ENCODE measurements at places on chromosomes 6 and 20. TPM values are rescaled to one million over a fixed set of nuclear protein-coding genes. Genes with fewer than 3 reads are reported as not detected.

GRM1 gene
- polyA plus RNA-seq, result not detected

GRCh38 chr20:59007665-59008511 is 834 bp upstream of the CTSZ start:
- peak; percentile 93 for DNase-seq

DNA sequence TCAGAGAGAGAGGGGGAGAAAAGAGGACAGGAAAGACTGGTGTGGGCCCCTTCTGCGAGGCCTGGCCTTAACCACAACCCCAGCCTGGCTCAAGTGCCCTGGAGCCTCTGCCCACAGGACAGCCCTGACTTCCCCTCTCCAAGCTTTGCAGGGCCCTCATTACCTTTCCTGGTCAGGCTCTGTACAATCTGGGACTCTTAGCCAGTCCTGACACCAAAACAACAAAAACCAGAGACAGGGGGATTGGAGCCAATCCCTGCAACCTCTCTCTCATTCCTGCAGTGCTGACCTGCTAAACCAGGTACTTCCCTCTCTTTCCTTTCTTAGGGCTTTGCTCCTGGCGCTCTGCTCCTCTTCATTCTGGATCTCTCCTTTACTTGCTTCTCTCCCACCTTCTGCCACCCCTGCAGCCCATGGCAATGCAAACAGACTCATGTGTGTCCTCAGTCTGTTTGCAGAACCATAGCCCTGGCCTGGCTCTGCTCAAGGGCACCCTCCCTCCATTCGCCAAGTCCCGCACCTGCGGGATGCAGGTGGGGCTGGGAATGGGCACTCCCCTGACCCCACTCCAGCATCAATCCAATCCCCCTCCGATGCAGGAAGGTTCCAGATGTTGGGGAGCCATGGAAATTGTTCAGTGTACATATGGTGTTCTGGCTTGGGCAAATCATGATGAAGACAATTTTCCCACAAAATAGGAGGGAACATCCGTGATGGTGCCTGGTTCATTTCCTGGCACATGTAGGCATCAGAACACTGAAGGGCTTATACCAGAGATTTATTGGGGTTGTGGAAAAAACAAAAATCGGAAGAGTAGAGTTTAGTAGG is 38.1 kb downstream of the RPP40 start:
- DNase-seq, result no peak

DNA sequence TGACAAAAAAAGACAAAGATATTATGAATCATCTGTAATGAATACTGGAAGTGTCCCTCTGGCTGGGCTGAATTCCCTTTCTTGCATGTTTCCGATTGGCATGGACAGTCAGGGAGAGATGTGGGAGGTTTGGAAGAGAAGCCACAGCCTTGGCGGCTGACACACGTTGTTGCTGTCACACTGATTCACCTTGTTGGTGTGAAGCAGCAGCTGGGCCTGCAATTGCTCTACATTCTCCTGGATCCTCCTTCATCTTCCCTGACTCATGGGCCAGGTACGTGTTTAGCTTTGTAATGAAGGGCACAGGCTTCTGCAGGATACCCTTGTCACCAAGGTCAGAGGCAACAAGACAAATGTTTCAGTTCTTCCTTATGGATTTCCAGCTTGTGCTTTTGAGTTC is 13.4 kb upstream of the SMIM8 start:
- no peak for DNase-seq

DNA sequence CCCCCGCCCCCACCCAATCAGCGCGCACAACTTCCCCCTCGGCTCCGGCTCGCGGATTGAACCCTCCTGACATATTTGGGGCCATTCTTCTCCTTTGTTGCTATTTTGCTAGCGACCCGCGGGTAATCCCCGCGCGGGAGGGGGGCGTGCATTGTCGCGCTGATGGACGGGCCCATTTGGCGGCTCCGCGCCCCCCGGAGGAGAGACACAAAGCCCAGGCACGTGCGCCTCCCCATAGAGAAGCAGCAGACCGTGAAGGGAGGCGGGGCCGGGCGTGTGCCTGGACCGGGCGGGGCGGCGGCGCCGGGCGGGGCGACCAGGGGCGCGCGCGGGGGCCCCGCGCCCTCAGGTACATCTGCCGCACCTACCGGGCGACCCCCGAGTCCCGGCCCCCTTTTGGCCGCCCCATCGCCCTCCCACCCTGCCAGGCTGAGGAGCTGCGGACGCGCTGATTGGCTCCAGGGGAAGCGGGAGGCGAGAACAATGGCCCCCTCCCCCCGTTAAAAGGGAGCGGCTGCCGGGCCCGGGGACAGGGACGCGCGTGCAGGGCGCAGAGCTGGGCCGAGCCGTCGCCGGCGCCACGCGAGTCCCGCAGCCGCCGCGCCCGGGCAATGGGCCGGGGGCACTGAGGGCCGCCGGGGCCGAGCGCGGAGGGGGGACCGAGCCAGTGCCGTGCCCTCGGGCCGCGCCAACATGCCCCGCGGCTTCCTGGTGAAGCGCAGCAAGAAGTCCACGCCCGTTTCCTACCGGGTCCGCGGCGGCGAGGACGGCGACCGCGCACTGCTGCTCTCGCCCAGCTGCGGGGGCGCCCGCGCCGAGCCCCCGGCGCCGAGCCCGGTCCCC is at the start of gene INSM1:
TSS of gene INSM1 (plus strand) at position 530 of the 843 bp plus-strand sequence. CDS start at position 694, 164 bp downstream.
- no peak for DNase-seq

- peak; percentile 7 for DNase-seq
Measured at GRCh38 chr6:30954631-30955366, 14.0 kb downstream of the MUCL3 start.

All from CD14-positive monocyte (primary cell).